Activated CD8-positive, alpha-beta memory T cell treated with anti-CD3 and anti-CD28 coated beads, Interleukin-2, amount 10 ng/mL, durations not matched to agents 7 days and 5 days (primary cell): ENCODE measurements at places on chromosomes 12 and 14. TPM values are rescaled to one million over a fixed set of nuclear protein-coding genes. Genes with fewer than 3 reads are reported as not detected.

The CSRP2 gene
- total RNA-seq, result 1.2 TPM

The PIWIL1 gene
- total RNA-seq, result not detected

The TAS2R8 gene
- total RNA-seq, result not detected

The VIPAS39 gene
- total RNA-seq, result 16.9 TPM

The MMP17 gene
- not detected for total RNA-seq

The ASCL1 gene
- total RNA-seq, result not detected

The OR10G3 gene
- total RNA-seq, result not detected

The PYGL gene
- total RNA-seq, result 0.91 TPM

The VWF gene
- total RNA-seq, result 0.02 TPM

The EP400 gene
- total RNA-seq, result 54.1 TPM

The CLEC1B gene
- total RNA-seq, result not detected

The RNU4-1 gene
- total RNA-seq, result 2,122 TPM

The RFX4 gene
- total RNA-seq, result not detected

The BIN2 gene
- 147 TPM for total RNA-seq

The KCNH5 gene
- not detected for total RNA-seq

The LRRC43 gene
- not detected for total RNA-seq

The BICDL1 gene
- total RNA-seq, result 62.9 TPM

The PLA2G1B gene
- total RNA-seq, result not detected

The POTEM gene
- not detected for total RNA-seq

The TAS2R20 gene
- 2.0 TPM for total RNA-seq

The MMP14 gene
- total RNA-seq, result 2.5 TPM

The TMEM229B gene
- total RNA-seq, result 5.1 TPM

The SLC25A21 gene
- not detected for total RNA-seq

The LIMA1 gene
- 36.4 TPM for total RNA-seq

The ADAMTS20 gene
- total RNA-seq, result not detected

The SLC5A8 gene
- total RNA-seq, result not detected

The KERA gene
- not detected for total RNA-seq

The B4GALNT1 gene
- 2.4 TPM for total RNA-seq

The LAG3 gene
- 420 TPM for total RNA-seq

The NOP9 gene
- 34.2 TPM for total RNA-seq

The KRT6C gene
- not detected for total RNA-seq
